ENCODE measurements at places on chromosomes 3 and 15.

DNA sequence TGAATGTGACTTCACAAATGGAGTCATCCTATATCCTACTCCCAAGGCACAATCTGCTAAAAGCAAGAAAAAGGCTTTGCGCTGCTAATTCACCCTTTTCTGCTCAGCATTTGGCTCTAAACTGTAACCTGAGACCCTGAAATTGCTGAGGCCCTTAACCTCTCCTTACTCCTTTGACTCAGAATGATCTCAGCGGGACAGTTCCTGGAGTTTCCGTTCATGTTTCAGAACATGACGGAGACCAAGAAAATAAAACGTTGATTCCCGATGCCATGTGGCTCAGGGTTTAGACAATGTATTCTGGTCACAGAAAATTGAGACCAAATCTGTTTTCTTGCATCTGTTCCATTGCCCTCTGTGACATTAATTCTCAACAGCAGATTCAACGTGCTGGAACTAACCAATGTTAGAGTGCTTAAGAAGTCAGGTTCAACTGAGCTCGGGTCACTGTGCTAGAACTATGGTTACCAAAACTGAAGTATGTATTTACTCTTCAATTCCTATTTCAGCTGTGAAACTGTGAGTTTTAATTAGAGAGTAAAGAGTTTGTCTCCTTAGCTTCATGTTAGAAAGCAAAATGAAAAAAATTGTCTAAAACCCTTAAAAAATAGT is 45.4 kb upstream of the TMC3 start:
- no peak for ATAC-seq

DNA sequence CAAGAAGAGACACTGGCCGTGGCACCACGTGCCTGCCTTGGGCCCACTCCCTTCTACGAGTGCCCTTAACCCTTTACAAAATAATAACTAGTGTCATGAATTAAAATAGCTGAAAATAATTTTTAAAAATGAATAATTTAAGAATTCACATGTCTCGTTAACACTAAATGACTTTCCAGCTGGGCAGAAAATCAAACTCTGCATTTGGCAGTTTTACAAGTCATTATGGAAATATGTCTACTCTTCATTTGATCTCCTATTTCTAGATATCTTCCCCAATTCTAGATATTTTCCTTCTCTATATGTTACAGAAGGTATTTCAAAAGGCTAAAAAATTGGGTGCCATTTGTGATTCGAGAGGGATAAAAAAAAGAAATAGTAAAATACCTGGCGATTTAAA is 100.2 kb downstream of the RORA start:
- no peak for ATAC-seq

GRCh38 chr15:33959844-33960548 is 8.3 kb upstream of the CHRM5 start:
- ATAC-seq, result no peak

DNA sequence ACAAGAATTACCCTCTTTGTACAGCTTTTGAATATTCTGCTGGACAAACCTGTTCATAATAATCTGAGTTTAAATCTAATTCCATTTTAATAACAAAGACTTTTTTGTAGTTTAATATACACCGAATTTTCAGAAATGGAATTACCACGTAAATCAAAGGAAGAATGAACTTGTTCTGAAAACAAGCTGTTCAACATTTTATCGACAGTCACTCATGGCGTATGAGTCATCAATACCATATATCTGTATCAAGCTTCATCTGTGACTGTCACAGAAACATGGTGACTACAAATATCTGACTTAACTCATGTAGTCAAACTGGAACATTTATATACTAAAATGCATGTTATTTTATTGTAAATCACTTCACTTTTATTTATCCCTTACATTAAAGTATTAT is 90.0 kb downstream of the EFL1 start:
- ATAC-seq, result no peak

DNA sequence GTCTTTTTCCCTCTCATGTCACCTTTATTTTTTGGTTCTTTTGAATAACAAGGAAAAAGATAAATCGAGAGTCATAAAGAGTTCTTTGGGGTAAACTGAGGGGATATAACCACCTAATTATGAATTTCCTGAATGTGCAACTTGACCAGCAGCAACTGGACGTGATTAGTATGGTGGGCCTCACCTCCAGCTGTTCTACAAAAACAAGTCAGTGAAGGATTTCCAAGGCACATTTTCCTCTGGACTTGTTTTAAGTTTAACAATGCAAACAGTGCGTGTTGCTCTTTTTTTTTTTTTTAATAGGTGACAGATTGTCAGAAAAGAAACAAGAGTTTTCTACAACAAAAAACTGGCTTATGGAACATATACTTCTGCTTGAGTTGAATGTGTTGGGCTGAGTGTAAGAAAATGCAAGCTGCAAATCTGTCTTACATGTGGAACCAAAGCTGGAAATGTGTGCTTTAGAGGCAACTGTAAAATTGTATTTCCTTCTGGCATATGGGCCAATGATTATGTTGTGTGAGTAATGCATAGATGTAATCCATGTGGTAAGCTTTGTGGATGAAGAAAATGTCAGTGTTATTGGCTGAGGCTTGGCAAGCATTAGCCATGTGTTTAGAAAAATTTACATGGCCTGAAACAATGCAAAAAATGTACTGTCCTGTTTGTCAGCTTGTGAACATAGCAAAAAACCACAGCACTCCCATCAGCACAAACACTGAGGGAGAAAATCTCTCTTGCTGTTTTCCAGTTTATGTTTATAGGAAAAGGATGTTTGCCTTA is 44.5 kb upstream of the FNDC3B start:
- ATAC-seq, result no peak

Measured in activated CD4-positive, CD25-positive, alpha-beta regulatory T cell treated with anti-CD3 and anti-CD28 coated beads, Interleukin-2, amount 50 U/mL, for 24 hours (primary cell).